COR-L47 (cell line): ENCODE measurements at places on chromosomes 2 and 18.

DNA sequence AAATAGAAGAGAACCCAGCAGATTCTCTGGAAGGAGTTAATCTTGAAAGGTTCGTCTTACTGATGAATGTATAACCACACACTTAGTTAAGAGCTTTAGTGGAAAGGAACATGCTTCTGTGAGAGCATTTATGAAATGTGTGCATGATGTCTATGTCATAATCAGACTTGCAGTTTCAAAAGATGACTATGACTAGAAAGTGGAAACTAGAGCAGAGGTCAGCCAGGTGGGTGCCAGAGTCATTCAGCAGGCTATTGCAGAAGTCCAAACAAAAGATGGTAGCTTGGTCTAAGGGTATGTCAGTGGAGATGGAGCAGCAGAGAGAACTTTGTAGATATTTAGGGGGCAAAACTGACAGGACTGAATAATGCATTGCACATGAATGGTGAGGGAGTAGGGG, 825.8 kb downstream of the DCC start:
- no peak for DNase-seq

- DNase-seq, result peak; percentile 38
These were observed 157.6 kb upstream of the NRP2 start for GRCh38 chr2:205524656-205525055.

DNA sequence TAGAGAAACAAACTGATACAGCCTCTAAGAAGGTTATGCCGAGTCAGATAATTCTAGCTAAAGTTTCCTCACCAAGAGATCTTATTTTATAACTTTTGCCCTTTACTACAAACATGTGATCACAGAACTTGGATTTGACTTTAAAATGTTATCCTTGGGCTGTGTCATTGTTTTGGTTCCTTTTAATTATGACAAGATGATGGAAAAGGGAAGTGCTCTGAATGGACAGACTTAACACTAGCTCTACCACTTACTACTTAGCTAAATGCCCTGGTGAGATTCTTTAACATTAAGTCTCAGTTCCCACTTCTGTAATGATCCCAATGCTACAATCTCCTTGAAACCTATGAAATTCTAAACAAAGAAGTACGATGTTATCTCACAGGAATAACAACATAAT, 69.9 kb downstream of the RTTN start:
- no peak for DNase-seq

GRCh38 chr2:82027921-82028615, 1723.5 kb upstream of the LRRTM1 start:
- DNase-seq, result no peak

DNA sequence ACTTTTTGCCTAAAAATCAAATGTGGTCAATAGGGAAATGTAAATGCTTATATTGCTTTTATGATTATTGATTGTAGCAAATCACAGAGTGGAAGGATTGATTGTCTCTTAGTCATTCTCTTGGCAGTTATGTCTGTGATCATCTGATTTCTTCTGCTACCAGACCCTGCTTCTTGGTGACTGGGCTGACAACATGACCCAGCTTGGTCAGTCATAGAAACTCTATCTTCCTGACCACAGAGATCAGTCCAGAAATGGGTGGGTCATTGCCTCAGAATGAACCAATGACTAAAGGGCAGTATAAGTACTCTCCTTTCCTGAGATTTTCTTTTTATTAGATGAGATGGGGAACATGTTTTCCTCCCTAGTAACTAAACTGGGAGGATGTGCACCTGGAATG, 87.6 kb downstream of the MAIP1 start:
- DNase-seq, result no peak

- DNase-seq, result no peak
These were observed 132.2 kb upstream of the ITGB6 start for GRCh38 chr2:160332318-160332717.

DNA sequence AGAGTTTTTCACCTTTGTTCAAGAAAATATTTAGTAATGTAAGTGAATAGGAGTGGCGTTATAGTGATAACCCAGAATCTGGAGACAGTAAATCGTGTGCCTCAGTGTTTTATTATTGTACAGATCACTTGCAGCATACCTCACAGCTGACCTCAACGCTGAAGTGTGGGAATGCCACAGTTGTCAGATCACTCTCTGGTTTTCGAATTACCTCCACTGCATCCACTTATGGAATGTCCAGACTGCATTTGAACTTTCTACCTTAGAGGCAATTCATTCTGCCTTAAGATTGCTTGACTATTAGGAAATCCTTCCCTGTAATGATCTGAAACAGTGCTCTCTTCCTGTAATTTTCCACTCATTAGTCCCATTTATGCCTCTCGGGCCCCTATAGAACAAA, 164.5 kb upstream of the ALPP start:
- DNase-seq, result no peak
